ENCODE measurements at places on chromosomes 5 and 9. TPM values are rescaled to one million over a fixed set of nuclear protein-coding genes. Genes with fewer than 3 reads are reported as not detected.

PCDH12 gene
- total RNA-seq = 0.04 TPM

PCDHB5 gene
- total RNA-seq = not detected

NUP214 gene
- 26.9 TPM for total RNA-seq

CCNO gene
- total RNA-seq = 8.5 TPM

CRHBP gene
- not detected for total RNA-seq

LCN12 gene
- not detected for total RNA-seq

SHOC1 gene
- total RNA-seq = not detected

TRIM7 gene
- 56.8 TPM for total RNA-seq

PCDHB11 gene
- total RNA-seq = not detected

GMCL2 gene
- not detected for total RNA-seq

CCDC183 gene
- not detected for total RNA-seq

C5orf63 gene
- 7.3 TPM for total RNA-seq

CYSRT1 gene
- 0.70 TPM for total RNA-seq

OR1Q1 gene
- not detected for total RNA-seq

SOHLH1 gene
- total RNA-seq = not detected

KIF24 gene
- total RNA-seq = 1.2 TPM

SMIM32 gene
- not detected for total RNA-seq

TRPM3 gene
- total RNA-seq = not detected

IFNA2 gene
- not detected for total RNA-seq

CD180 gene
- not detected for total RNA-seq

C9orf43 gene
- total RNA-seq = 0.08 TPM

FOXD4 gene
- 0.65 TPM for total RNA-seq

ADGRV1 gene
- total RNA-seq = 0.39 TPM

TICAM2 gene
- 0.47 TPM for total RNA-seq
